ENCODE measurements at places on chromosomes 11 and 22.

DNA sequence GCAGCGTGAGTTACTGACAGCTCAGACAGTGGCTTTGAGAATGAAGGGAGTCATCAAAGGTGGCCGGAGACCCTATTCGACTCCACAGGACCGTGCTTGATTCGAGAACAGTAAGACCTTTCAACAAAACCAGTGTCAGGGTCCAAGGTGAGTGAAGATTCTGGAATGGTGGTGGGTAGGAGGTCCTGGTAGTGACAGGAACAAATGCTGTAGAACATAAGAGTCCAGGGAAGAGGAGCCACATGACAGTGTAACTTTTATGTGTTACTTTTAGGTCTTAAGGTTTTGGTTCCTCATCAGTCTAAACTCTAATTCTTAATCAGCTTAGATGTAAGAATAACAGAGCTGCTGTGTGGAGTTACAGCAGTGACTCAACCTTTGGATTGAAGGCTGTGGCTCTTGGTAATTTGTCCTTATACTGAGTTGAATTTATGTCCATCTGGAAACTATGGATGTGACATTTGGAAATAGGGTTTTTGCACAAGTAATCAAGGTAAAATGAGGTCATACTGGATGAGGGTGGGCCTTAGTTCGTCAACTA, 1.8 kb downstream of the TBC1D22A start:
- DNase-seq = no peak

- DNase-seq = no peak
Measured at GRCh38 chr11:59898650-59899049, 20.1 kb downstream of the OOSP3 start.

- no peak for DNase-seq
Measured at GRCh38 chr22:17769716-17770082, 4.6 kb downstream of the BID start.

DNA sequence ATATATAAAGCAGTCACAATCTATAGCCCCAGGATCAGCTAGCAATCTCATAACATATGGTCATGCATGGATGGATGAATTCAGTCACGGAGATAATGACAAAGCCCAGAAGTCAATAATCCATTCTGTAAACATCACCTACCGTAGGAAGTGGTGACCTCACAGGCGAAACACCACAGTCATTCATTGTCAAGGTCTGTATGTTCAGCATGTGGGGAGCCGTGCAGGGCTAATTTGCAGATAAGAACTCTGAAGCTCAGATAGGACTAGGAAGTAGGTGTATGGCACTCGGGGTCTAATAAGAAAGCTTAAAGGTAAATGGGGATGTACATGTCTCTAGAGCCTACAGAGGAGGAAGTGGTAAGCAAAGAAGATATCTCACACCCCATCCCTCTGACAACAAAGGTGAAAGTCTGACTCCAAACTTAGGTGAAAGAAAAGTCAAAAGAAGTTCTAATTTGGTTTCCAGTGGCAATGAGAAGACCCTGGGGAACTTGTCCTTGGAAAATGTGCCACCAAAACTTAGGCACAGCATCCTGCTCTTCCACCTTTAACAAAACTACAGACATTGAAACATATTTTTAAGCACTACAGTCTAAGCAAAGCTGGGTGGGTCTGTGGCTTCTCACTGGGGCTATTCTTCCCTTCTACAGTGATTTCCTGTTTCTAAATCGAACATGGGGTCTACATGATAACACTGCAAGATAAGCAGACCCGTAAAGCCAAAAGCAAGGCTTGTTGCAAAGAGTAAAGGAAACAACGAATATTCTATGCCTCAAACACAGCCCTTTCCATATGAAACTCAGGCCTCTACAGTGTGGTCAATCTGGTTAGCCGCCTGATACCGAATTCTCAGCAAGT, 5.2 kb downstream of the CRTAM start:
- DNase-seq = no peak

DNA sequence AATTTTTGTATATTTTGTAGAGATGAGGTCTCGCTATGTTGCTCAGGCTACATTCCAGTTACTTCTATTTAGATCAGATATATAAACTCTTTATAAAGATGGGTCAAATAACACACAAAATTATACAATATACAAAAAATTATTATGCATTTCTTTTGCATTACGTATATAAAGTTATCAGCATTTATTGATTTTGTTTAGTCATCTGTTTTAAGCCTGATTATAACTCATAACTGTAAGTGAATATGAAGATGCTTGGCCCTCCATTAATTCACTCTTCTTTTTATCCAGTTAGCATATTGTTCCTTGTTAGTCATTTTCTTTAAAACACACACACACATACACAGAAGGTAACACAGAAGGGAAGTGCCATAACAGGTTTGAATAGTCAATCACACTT, 14.5 kb downstream of the AQP11 start:
- DNase-seq = no peak

DNA sequence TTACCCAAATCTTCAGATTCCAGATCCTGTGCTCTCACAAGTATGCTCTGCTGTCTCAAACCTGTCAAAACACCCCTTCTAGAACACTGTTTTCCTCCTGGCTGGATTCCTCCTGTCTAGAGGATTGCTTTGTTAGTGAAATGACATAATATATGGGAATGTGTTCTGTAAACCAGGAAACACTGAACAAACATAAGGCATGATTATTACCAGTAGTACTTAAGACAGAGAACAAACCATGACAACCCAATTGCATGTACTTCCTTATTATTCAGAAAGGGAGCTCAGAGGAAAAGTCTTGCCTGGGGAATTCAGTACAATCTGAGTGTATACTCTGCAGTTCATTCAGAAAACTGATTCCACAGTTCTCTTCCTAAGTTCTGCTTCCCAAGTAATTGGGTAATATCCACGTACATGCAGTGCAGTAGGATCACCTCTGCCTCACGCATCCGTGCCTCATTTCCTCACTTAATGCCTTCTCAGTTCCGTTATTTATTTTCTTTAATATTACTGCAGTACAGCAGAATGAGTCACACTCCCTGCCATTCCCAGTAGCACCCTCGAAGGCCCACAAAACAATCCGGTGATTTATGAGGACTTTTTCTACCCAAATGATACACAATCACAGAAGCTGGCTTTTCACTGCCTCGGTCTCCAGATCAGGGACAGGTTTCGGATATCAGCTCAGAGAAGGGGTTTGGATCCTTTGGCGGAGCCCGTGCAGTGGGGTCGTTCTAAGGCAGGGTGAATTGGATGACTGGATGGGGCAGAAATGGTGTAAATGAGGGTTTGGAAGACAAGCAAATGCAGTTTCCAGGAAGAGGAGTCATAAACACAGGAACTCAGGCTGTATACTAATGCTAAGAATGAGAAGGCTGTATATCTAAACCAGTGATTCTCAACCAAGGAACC, 896.9 kb downstream of the KCNA4 start:
- DNase-seq = no peak

DNA sequence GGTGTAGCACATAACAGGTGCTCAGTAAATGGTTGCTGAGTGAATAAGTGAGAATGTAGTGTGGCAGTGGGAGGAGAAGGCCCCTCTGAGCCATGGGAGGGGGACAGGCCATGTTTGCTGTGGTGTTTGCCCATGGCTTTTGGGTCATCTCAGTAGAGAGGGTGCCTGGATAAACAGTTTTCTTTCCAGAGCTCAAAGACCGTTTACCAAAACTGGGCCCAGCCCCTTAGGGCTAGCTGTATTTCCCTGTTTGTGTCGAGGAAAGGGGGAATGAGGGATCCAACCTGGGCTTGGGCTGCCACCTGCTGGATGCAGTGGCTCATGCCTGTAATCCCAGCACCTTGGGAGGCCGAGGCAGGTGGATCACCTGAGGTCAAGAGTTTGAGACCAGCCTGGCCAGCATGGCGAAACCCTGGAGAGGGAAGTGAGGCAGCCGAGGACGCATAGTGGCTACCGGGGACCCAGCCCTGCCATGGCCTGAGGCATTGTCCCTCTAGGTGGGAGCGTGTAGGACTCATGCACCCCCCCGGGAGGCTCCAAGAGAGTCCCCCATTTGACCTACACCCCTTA, 8.7 kb upstream of the LTO1 start:
- DNase-seq = no peak

GRCh38 chr22:45134313-45134712, 29.4 kb upstream of the NUP50 start:
- DNase-seq = no peak

DNA sequence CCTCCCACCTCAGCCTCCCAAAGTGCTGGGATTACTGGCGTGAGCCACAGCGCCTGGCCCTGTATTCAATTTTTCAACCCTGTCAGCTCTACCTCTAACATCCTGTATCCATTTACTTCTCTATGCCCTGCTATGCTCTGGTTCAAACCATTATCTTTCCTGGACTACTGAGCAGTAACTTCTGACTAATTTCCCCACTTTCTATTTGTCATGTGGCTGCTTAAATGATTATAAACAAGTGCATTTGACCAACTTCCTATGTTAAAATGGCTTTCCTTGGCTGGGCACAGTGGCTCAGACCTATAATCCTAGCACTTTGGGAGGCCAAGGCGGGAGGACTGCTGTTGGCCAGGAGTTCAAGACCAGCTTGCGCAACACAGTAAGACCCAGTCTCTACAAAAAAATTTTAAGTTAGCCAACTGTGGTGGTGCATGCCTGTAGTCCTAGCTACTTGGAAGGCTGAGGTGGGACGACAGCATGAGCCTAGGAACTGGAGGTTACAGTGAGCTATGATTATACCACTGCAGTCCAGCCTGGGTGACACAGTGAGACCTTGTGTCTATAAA, 2.1 kb downstream of the MED19 start:
- no peak for DNase-seq

GRCh38 chr11:111565114-111565720, 24.7 kb downstream of the LAYN start:
- DNase-seq = peak; percentile 47
